Fibroblast of skin of left biceps (primary cell): ENCODE measurements at places on chromosomes 6 and 20.

GRCh38 chr6:35668744-35669450 lies 19.8 kb downstream of the FKBP5 start:
- DNase-seq: peak; percentile 82

DNA sequence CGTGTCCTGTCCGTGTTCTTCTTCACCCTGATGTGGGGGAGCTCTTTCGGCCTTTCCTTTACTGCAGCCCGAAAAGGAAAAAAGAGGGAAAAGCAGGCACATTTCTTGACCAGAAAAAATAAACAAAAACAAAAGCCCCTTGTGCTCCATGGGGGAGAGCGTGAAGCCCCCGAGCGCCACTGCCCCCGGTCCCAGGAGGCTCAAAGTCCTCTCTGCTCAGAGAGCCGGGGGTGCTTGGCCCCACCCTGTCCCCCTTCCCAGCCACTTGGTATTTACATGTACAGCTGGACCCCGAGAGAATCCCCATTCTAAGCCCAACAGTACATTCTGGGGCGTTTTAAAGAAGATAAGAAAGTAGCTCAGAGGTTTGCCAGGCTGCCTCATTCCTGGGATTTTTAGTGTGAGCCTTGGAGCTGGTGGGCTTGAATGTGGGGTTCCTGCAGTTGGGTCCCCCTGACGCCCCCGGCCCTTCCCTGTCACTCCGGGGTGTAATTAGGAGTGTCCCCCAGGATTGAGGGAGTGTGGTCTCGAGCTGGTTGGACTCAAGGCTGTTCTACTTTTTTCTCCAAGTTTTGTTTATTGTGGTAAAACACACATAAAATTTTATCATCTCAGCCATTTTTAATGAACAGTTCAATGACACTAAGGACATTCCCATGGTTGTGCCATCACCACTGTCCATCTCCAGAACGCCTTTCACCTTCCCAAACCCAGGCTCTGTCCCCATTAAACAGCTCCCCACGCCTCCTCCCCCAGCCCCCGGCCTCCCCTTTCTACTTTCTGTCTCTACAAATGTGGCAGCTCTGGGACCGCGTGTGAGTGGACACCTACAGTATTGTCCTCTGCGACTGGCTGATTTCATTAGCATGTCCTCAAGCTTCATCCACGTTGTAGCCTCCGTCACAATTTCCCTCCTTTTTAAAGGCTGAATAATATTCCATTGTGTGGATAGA lies 55.7 kb upstream of the BHLHE23 start:
- DNase-seq: no peak

GRCh38 chr6:41256383-41256782 lies 28.2 kb downstream of the TREML4 start:
- DNase-seq: no peak

GRCh38 chr20:46581391-46581790 lies 30.9 kb upstream of the OCSTAMP start:
- DNase-seq: no peak

DNA sequence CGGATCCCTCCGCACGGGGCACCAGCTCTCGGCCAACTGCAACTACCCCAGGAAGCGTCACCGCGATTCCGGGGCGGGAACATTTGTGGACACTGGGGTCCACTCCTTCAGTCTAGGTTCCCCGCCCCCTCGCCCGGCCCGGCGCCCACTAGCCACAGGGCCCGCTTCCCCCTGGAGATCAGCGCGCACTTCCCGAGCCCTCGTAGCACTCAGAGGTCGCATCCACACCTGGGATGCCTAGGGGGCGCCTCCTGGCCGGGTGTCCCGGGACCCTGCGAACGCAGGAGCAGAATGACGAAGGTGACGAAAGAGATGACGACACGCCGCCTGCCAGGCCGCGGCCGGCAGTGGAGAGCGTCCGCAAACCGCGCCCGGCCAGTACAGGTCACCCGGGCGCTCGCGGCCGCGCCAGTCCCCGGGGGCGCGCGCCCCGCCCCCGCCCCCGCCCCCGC lies 309 bp upstream of the AIG1 start:
- peak; percentile 40 for DNase-seq
